Hematopoietic multipotent progenitor cell treated with erythropoietin and hydrocortisone succinate and interleukin-3 and kit ligand, for 17 days (in vitro differentiated cells): ENCODE measurements at places on chromosomes 12 and 14.

DNA sequence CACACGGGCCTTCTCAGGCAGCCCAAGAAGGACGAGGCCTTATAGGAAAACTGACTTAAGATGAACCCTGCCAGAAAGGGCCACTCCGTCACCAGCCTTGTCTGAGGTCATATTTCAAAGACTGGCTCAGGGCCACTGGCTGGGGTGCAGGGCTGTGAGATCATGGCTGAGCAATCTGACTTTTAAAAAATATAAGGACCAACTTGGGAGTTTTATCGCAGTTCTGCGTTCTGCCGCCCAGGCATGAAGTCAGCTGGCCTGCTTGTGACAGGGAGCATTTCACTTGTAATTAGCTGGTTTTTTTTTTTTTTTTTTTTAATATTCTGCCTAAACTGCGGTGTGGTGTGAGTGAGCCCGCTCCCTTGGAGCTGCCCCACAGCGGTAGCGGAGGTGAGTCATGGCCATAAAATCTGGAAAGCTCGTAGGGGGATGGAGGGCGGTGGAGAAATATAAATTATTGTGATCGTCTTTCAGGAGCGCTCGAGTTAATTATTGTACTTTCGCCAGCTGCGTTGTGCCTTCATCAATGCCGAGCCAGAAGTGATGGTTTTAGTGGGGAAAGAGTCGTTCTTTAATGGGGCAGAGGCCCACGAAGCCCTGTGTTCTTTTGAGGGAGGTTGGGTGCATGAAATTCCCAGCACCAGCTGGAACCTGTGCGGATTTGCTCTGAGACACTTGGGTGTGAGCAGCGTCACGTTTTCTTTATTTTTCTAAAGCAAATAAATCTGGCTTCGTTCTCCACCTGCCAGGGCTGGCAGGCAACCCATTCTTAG is 231.9 kb downstream of the C12orf75 start:
- no peak for DNase-seq

- no peak for DNase-seq
Observed at GRCh38 chr12:47165934-47166333, 86.2 kb upstream of the AMIGO2 start.

GRCh38 chr14:75773046-75773445 is 112.0 kb downstream of the TTLL5 start:
- no peak for DNase-seq

DNA sequence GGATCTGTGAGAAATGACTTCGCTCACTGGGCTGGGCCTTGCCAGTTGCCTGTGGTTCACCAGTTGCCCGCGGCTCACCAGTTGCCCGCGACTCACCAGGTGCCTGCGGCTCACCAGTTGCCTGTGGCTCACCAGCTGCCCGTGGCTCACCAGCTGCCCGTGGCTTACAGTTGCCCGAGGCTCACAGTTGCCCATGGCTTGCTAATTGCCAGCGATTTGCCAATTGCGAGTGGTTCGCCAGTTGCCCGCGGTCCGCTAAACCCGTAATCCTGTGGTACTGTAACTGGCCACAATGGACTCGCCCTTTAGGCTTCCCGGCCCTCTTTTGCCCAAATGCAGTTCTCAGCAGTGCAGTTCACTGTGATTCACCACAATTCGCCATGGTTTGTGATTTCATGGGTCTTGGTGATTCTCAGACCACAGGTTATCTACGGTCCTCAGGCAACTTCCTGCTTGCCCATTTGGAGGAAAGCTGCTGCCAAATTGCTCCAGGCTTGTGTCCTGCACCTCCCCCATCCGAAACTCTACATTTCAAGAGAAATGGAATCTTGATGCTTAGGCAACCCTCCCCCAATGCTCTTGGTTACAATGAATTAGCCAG is 15.0 kb upstream of the MEG3 start:
- no peak for DNase-seq

- no peak for DNase-seq
Observed at GRCh38 chr12:106941481-106942156, 14.1 kb upstream of the TMEM263 start.

DNA sequence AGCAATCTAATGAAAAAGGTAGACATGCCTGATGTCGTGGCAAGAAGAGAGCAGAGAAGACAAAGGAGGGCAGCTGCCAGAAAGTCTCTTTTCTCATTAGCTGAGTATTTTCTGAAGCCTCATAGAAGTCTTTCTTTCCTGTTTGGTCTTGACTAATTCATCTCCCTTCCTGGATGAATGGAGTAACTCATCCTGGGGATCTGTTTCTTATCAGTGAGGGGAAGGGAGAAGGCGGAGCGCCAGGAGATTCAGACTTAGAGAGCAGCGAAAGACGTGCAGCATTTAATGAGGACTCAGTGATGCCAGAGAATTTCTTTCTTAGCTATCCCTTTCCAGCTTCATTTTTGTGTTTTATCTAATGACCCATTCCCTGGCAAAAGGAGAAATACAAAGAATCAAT is 89.4 kb downstream of the SLC15A4 start:
- no peak for DNase-seq

- DNase-seq = no peak
Observed at GRCh38 chr12:123171967-123172366, 21.1 kb upstream of the PITPNM2 start.

GRCh38 chr12:100170313-100170858 is 27.7 kb upstream of the BLTP3B start:
- no peak for DNase-seq

DNA sequence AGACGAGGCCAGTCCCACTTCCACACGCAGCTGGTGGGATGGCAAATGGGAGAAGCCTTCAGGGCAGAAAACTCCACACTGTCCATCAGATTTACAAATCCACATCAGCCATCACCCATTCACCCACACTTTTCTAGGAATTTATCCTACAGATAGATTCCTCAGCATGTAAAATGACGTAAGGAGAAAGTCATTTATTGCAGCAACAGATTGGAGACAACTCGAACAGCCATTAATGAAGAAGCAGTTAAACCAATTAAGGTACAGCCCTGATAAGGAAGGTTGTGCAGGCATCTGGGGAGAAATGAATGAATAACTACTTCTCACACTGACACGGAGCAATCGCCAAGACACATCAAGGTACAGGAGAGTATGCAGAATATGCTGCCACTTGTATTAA is 26.2 kb downstream of the PRKAB1 start:
- no peak for DNase-seq

- no peak for DNase-seq
Observed at GRCh38 chr12:124395284-124395752, 100.4 kb downstream of the RFLNA start.

DNA sequence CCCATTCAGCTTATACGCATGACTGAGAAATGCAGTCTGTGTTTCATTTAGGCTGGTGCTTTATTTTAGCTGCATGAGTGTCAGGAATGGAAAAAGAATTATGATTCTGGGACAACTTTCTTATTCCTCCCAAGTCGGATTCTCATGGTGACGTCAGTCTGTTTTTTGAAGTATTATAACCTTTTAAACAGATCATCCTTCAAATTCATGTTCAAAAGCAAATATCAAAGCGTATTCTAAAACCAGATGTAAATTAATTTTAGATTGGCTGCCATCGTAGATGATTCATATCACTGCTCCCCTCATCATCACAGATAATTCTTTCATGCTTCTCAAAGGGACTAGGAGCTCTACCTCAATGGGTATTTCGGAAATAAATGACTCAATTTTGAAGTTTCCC is 15.0 kb downstream of the FNTB start:
- DNase-seq = no peak

DNA sequence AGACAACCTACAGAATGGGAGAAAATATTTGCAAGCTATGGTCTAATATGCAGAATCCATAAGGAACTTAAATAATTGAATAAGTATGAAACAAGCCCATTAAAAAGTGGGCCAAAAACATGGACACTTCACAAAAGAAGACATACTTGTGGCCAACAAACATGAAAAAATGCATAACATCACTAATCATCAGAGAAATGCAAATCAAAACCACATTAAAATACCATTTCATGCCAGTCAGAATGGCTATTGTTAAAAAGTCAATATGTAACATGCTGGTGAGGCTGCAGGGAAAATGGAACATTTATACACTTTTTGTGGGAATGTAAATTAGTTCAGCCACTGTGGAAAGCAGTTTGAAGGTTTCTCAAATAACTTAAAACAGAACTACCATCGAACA is 945.4 kb upstream of the FLRT2 start:
- no peak for DNase-seq

- no peak for DNase-seq
Observed at GRCh38 chr14:65179918-65180724, 77.8 kb upstream of the MAX start.

DNA sequence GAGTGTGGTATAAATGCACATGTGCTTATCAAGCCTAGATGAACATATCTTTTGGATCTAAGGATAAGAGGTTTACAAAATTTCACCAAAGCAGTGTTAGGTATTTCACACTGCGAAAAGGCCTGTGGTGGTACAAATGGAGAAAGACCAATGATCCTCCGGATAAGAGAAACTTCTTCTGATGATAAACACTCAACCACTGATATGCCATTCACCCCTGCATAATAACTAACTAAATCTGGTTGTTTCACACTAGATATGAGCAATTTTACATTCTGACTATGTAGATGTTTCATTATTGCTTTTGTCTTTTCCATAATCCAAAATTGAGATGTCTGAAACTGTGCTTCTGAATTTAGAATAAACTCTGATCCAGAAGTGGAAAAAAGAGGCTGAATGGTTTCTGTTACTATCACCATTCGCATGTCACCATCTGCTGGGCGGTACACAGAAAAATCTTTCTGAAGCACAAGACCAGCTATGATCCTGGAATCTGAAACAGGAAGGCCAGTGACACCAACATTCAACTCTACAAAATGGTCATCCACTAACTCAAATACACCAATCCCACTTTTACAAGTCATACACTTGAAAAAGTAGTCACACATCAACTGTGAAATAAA is 1.3 kb downstream of the BBS10 start:
- DNase-seq = peak; percentile 13

GRCh38 chr12:13179211-13180074 is 17.1 kb upstream of the EMP1 start:
- no peak for DNase-seq

GRCh38 chr12:68796399-68796798 is 11.6 kb upstream of the MDM2 start:
- DNase-seq = no peak

DNA sequence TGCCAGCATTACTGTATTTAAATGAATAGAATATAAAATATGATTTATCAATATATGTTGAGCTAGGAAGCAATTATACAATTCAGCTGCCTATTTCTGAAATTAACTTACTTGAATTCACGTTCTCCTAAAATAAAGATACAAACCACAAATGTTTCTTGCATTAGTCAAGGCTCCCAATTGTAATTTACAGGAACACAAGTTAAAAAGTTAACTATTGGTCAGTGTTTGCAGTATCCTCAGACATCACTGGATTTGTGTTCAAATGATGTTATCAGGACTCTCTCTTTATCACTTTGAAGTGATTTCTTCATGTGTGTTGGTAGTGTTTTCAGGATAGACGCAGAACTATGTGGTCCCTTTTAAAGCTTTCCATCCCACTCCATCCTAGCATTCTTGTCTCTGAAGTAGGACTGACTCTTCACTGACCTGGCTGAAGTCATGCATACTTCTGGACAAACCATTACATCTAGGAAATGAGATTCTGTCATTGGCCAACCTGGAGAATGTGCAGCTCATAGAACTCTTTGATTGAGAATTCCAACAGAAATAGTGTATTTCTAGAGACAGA is 156.1 kb downstream of the KICS2 start:
- no peak for DNase-seq

GRCh38 chr12:109695961-109696461 is 17.6 kb upstream of the FAM222A start:
- DNase-seq = no peak

DNA sequence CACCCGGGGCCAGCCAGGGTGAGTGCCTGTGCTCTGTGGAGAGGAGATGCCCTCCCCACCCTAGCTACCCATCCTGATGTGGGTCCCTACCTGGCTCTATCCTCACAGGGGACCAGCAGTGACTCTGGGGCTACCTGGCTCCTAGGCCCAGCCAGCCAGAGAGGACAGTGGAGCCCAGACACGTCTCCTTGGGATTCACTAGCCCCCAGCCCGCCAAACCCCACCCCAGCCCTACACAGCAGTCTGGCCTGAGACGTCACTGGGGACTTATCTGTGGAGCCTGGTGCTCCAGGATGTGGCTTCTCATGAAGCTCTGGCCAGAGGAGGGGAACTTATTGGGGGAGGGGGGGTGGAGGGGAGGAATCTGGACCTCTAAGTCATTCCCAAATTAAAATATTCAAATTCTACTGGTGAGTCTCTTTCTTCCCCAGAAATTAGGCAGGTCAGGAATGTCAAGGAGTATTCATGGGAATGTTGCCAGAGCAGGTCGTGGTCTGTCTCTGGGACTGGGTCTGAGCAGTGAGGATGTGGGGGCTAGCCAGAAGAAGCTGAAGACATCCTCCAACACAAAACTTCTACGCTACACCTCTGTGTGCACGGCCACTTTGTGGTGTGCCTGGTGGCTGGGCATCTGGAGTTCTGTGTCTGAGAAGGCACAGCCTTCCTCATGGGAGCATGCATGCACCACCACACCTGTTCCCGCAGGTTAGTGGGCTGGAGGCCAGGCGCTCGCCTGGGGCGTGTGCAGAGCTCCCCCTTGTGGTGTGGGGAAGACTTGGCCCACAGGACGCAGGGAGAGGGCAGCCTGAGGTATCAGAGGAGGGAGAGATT is 2.7 kb downstream of the CMTM5 start:
- peak; percentile 77 for DNase-seq

GRCh38 chr12:102726686-102727085 is 190.4 kb downstream of the PAH start:
- no peak for DNase-seq

- no peak for DNase-seq
Observed at GRCh38 chr12:106265116-106265515, 17.3 kb upstream of the CKAP4 start.

DNA sequence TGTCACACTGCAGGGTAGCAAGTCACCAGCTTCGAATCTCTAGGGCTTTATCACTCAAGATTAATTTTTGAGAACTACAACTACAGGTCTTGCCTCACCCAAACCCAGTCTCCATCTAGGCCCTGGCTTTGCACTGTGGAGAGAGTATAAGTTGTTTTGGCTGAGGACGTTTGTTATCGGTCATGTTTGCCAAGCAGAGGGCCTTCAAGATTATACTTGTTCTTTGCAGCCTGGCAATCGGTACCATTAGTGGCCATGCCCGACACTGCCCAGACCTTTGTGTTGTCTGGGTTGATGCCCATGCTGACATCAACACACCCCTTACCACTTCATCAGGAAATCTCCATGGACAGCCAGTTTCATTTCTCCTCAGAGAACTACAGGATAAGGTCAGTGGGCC is 25.7 kb downstream of the ARG2 start:
- DNase-seq = no peak

GRCh38 chr14:100871234-100872186 is 32.0 kb downstream of the RTL1 start:
- no peak for DNase-seq
